ENCODE measurements at places on chromosomes 3 and 15.

GRCh38 chr3:149701206-149701976 is 43.6 kb upstream of the WWTR1 start:
- peak; percentile 13 for DNase-seq

DNA sequence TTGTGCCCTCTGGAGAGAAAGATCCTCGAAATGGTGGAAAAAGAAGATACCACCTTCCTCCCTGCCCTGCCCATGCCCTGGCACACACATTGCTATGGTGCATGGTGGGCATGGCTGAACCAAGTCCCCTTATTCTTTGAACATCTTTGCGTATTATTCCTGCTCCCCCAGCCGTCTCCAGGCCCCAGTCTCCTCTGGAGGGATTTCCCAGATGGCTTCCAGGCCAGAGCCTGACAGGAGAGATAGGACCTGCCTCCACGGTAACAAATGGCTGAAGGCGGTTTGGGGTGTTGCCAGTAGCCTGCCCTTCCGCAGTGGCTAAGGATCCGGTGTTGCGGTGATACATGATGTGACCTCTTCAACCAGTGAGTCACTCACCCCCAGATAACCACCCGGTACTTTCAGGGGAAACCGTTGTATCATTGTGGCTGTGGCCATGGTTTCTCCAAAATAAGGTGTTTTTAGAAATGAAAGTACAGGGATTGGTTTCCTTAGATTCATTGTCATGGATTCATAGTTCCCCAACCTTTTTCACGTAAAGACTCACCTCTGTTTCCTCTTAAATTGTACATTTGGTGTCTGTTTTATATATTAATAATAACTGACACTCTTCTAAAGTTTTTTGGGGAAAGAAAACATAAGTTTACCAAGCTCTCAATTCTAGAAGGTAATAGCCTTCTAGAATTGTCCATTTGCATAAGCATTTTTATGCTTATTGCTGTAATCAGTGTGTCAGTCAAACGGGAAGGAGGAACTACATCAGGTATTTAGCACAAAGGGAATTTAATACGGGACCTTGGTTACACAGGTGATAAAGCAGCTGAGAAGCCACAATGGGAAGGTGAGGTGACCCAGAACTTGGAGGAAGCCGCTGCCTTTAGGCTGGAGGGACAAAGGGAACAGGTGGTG is 25.9 kb downstream of the SMAD3 start:
- DNase-seq: peak; percentile 41

- DNase-seq: no peak
Observed at GRCh38 chr3:17801131-17801530, 58.7 kb upstream of the TBC1D5 start.

DNA sequence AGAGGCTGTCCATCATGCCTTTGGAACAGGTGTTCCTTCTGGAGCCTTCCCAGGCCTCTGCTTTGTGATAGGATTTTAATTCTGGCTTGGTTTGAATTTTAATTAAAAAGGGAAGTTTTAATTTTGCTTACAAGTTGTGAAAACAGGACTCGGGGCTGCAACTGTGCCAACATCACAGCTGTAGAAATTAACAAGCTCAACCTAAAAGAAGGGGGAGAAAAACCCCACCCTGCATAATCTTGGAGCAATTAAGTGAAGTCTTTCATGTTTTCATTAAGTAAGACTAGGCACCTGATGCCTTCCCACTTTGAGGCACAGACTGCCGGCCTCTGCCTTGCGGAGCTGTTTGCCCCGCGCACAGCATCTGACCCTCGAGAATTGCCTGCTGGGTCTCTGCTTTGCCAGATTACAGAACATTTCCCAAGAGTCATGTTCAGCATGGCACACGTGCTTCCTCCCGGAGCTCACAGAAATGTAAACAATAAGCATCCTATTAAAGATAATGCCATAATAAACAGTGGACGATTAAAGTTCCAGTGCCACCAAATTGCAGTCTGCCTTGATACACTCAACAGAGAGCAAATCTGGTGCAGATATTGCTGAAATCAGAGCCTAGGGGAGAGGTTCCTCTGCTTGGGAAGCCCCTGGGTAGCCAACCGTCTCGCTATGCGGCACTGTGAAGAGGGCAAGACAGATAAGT is 364.2 kb downstream of the LRTM1 start:
- no peak for DNase-seq

GRCh38 chr3:2655229-2655701 is 454.9 kb downstream of the IL5RA start:
- no peak for DNase-seq

GRCh38 chr3:166190360-166190759 is 353.1 kb upstream of the BCHE start:
- no peak for DNase-seq
